ENCODE measurements at places on chromosomes 7 and 10.

DNA sequence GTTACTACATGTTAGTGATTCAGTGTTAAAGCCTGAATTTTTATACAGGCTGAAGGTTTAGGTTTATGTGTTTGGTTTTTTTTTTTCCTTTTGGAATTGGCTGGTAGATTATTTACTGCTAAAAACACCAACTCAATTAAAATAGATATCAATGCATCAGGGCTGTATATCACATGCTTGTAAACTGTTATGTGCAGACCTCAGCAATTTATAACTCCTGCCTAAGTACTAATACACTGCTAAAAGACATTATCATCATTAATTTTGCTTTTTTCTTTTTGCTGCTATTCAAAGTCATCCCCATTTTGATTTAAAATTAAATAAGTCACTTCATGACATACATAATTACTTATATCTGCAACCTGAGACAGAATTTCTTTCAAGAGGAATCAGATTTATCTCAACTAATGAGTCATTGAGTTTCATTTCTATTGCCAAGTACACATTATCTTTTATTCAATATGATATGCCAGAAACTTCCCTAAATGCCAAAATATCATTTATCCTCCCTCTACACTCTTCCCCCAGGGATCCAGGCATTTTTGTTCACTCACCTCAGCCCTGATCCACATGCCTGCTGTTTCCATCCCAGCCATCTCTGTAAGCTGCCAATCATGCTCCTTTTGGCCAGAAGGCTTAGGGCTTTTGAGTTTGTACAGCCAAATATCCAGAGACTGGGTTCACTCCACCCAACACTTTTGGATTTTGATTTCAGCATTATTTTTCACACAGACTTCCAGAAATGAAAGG, 98.5 kb downstream of the POLR1F start:
- no peak for DNase-seq

- DNase-seq, result no peak
These were observed 21.6 kb downstream of the CREB3L2 start for GRCh38 chr7:137980308-137980707.

DNA sequence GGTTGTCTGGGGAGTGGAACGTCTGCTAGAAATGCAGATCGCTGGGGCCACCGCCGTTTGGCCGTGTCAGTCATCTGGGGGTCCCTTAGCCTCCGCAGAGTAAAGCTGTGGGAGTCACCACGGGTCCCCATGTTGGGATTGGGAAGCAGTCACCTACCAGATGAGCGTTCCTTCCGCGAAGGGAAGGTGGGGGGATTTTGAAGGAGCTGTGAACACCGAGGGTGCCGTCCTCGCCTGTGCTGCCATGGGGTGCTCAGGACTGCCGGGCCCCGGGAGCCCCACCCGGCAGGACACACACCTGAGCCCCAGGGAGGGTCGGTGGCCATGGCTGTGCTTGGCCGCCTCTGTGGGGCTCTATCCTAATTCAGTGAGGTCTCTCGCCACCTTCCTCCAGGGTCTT, 46.2 kb upstream of the AP5Z1 start:
- no peak for DNase-seq

DNA sequence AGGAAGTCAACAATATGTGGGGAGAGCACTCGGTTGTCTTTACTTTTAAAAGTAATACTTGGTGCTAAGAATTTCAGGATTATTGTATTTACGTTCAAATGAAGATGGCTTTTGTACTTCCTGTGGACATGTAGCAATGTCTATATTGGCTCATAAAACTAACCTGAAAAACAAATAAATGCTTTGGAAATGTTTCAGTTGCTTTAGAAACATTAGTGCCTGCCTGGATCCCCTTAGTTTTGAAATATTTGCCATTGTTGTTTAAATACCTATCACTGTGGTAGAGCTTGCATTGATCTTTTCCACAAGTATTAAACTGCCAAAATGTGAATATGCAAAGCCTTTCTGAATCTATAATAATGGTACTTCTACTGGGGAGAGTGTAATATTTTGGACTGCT, 32.7 kb downstream of the SIRT1 start:
- DNase-seq, result no peak
